Activated gamma-delta T cell treated with Interleukin-2 at 50 U/mL for 16 hours (primary cell): ENCODE measurements at places on chromosomes 11 and 22.

DNA sequence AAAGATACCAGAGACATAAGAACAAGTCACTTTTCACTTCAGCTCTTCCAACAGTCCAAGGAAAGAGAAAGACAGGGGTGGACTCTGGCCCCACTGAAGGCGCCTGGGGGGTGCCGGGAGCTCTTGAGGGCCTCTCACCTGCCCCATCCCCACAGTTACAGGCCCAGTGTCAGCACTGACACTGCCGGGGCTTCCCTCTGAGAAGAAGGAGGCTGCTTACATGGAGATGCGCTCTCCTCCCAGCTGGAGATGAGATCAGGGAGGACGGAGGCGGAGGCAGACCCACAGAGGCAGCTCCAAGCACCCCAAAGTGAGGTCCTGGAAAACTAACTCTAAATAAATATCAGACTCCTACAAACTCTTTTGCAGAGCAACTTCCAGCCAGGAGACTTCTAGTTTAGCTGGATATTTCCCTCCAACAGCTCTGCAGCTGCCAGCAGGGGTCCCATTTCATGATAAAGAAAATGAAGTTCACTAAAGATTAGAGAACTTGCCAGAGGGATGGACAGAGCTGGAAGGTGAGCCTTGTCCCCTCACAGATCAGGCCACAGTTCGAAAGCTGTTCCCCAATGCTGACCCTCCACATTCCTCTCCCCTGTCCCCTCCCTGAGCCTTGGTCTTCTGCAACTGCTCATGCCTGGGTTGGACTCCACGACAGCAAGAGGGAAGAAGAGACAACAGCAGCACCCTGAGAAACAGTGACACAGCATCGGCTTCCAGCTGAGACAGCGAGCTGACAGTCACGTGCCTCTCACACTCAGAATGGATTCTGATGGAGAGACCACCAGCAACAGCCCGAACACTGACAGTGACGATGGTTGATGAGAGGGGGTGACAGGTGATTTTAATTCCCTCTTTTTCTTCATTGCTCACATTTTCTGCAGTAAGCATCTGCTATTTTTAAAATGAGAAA lies 5.8 kb downstream of the CARS1 start:
- no peak for DNase-seq

GRCh38 chr11:112085822-112086421 lies 634 bp downstream of the TIMM8B start:
- no peak for DNase-seq

DNA sequence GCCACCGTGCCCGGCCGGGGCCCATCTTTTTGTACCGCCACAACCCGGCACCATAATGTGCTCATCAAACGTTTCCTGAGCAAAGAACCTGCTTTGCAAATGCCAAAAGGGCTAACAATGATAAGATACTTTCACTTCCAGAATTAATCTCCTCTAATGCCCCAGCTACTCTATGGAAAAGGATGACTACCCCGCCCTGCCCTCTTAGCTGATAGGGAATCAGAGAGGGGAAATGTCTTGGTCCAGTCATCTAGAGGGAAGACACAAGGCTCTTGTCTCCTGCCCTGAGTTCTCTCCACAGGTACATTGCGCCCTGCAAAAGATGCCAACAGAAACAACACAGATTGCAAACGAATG lies 586 bp downstream of the TTLL1 start:
- DNase-seq, result no peak

GRCh38 chr11:128714881-128715280 lies 21.0 kb downstream of the FLI1 start:
- DNase-seq, result no peak

GRCh38 chr11:30917859-30918478 lies 331.8 kb upstream of the MPPED2 start:
- no peak for DNase-seq

DNA sequence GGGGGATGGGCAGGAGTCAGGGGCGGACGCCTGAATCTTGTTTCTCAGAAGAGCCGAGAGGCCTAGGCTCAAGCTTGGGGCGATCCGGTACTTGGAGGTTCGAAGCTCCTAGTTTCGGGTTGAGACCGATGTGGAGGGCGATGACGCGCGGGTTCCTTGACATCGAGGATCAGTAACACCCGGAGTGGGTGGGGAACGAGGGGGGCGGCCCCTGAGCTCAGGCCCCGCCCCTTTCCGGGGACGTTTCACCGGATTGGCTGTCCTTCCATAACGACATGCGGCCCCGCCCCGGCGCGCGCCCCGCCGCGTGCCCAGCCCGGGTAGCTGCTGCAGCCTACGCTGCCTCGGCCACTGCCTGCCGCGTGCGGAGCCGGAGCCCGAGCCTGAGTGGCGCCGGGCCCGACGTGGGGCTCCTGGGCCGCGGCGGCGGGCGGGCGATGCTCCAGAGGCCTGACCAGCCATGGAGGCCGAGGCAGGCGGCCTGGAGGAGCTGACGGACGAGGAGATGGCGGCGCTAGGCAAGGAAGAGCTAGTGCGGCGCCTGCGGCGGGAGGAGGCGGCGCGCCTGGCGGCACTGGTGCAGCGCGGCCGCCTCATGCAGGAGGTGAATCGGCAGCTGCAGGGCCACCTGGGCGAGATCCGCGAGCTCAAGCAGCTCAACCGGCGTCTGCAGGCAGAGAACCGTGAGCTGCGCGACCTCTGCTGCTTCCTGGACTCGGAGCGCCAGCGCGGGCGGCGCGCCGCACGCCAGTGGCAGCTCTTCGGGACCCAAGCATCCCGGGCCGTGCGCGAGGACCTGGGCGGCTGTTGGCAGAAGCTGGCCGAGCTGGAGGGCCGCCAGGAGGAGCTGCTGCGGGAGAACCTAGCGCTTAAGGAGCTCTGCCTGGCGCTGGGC lies at the start of gene CCDC85B:
TSS of gene CCDC85B (plus strand) at position 350 of the 895 bp plus-strand sequence. CDS start at position 461, 111 bp downstream.
- peak; percentile 99 for DNase-seq

GRCh38 chr11:75014129-75014528 lies 25.4 kb downstream of the NEU3 start:
- no peak for DNase-seq
